Stimulated activated effector memory CD8-positive, alpha-beta T cell treated with anti-CD3 and anti-CD28 coated beads, Interleukin-12 subunit alpha, Interleukin-12 subunit beta, amount 100 ng/mL, for 72 hours (primary cell): ENCODE measurements at places on chromosomes 4 and X.

DNA sequence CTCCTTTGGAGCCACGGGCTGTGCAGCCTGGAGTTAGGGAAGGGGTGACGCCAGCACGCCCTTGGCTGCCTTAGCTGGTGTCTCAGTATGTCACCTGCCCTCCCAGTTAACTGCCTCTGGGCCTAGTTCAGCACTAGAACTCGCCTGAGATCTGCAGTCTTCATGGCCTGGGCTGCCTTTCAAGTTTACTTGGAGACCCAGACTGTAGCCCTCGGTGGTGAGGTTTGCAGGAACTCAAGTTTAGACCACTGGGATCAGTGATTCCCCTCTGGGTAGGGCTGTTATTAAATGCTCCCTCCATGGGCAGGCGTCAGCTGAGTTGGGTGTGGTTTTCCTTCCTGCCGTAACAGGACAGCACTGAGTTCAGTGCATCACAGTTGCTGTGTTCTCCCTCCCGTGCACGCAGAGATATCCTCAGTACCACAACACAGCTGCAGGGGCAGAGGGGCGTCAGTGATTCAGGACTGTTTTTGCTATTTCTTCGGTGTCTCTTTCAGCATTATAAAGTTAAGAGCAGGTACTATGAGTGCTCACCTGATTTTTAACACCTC, 30.5 kb downstream of the PLAC8 start:
- peak; percentile 60 for DNase-seq

GRCh38 chrX:16664626-16665025, 14.7 kb downstream of the S100G start:
- no peak for DNase-seq

DNA sequence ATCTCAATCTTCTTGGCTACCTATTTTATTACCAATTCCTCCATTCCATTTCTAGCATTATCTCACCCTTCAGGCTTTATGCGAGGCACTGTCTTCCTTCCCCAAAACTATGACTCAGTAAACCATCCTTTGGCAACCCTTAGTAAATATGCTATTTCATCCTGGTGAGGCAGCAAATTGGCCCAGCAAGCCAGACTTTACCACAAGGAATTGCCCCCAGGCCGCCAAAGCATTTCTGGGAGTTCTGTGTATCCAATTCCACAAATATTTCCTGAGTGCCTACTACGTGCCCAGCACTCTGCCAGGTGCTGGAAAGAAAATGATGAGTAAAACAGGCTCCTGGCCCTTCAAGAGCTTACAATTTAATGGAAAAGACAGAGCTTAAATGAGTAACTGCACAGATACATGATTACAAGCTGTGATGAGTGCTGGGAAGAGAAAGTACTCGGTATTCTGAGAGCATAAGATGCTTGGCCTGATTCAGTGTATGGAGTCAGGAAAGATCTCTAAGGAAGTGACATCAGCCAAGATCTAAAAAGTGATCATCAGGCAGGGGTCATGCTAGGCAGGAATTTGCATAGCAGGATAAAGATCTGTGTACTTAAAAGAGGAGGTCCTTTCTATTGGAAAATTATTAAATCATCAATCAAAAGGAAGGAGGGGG, 193.8 kb downstream of the ADAMTS3 start:
- no peak for DNase-seq

- no peak for DNase-seq
Measured at GRCh38 chr4:74619931-74620702, 174.2 kb downstream of the BTC start.

- no peak for DNase-seq
Measured at GRCh38 chrX:123049071-123049625, 134.9 kb upstream of the GRIA3 start.

DNA sequence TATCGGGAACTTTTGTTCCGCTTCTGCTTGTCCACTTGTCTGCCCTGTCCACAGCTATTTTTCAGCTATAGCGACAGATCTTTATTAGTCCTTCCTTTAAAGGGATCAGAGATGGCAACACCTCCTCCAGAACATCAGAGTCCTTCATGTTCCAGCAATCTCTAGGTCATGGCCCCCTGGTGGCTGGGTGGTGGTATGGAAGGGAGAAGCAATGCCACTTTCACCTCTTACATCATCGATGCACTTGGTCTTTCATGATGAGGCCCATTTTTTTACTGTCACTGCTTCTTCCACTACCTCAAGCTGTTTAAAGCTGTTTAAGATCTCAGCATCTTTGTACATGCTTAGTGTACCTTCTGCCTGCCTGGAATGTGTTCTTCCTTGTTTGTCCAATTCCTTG, 106.7 kb downstream of the ARHGAP6 start:
- peak; percentile 2 for DNase-seq

DNA sequence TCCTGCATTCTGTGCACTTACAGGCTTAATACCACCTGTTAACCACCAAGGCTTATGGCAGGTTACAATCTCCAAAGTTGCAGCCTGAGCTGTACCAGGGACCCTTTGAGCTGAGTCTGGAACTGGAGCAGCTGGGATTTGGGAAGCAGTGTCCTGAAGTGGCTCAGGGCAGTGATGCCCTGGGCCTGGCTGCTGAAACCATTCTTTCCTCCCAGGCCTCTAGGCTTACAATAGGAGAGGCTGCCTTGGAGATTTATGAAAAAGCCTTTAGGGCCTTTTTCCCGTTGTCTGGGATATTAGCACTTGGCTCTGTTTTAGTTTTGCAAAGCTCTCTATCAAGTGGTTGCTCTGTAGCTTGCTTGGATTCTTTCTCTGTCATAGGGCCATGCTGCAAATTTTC, 154.3 kb upstream of the CASK start:
- DNase-seq, result no peak

DNA sequence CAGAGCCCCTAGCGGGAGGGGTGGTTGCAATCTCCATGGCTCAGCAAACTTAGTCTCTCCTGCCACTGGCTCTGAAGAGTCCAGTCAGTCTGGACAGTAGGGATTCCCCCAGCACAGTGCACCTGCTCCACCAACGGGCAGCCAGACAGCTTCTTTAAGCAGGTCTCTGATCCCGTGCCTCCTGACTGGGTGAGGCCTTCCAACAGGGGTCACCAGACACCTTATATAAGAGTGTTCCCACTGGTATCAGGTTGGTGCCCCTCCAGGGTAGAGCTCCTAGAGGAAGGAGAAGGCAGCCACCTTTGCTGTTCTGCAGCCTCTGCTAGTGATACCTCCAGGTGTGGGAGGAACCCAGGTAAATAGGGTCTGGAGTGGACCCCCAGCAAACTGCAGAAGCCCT, 1393.4 kb downstream of the STIM2 start:
- DNase-seq, result no peak

DNA sequence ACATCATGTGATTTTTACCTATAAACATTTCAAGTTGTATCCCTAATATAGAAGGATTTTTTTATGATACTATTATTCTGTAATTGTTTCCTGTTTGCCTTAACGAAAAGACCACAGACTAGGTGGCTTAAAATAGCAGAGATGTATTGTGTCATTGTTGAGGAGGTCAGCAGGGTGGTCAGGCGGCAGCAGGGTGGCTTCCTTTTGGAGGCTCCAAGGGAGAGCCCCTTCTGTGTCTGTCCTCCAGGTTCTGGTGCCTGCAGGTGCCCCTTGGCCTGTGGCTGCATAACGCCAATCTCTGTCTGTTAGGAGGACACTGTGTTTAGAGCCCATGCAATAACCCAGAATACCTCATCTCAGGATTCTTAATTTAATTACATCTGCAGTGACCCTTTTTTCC, 118.1 kb downstream of the TBL1X start:
- DNase-seq, result no peak

GRCh38 chr4:40562681-40563080, 67.0 kb downstream of the RBM47 start:
- no peak for DNase-seq

DNA sequence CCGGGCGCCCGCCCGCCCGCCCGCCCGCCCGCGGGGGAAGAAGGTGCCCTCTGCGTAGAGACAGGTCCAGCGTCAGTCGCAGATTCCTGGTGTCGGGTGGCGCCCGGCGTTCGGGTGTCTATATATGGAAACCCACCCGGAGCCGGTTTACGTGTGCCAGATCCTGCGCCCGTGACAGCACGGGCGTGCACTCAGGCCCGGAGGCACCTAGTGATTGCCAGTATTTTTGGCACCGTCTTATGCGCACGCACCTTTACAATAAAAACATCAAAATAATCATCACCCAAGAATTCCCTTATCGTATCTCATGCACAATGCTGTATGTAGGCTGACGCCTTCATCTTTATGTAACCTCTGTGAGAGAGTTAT, 519 bp downstream of the SLC25A4 start:
- peak; percentile 59 for DNase-seq

DNA sequence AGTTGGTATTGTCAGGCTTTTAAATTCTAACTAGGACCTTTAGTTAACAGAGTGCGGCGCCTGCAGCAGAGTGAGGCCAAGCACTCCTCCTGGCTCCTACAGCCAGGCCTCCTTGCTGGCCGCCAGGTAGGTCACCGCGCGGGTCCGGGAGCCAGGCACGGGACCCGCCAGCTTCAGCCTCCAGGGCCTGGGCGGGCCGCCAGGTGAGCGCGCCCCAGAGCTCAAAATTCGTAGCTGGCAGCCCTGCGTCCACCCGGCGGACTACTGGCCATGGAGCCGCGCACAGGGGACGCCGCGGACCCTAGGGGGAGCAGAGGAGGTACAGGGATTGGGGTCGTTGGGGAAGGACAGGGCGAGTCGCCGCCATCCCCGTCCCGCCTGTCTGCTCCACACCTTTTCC, at the start of gene MAGIX:
MAGIX (plus strand) TSS at position 139 of the 400 bp plus-strand sequence; CDS start at position 271, 132 bp downstream.
- no peak for DNase-seq

- no peak for DNase-seq
Measured at GRCh38 chr4:21952549-21952948, 4.0 kb upstream of the KCNIP4 start.

- DNase-seq, result no peak
Measured at GRCh38 chr4:100938698-100939097, 408.6 kb downstream of the PPP3CA start.

DNA sequence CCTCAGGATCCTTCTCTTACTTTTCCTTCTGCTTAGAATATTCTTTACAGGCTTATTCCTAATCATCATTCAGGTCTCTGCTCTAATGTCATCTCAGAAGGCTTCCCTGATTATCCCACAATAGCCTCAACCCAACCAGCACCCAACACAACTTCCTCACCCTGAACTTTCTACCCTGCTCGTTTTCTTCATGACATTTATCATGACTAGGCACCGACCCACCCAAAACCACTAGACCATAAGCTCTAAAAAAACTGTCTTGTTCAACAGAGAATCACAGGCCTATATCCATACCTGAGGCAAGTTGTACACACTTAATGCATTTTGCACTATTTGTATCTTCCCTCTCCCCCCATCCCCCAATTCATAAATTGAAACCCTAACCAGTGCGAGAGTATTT, 95.3 kb downstream of the SH3RF1 start:
- DNase-seq, result no peak

GRCh38 chrX:114797494-114797893, 213.6 kb downstream of the HTR2C start:
- DNase-seq, result no peak

GRCh38 chr4:120964596-120964995, 42.1 kb upstream of the PRDM5 start:
- DNase-seq, result no peak

GRCh38 chrX:84415140-84415539, 87.1 kb downstream of the HDX start:
- no peak for DNase-seq

GRCh38 chr4:6955261-6955911, 45.8 kb downstream of the TBC1D14 start:
- DNase-seq, result no peak

DNA sequence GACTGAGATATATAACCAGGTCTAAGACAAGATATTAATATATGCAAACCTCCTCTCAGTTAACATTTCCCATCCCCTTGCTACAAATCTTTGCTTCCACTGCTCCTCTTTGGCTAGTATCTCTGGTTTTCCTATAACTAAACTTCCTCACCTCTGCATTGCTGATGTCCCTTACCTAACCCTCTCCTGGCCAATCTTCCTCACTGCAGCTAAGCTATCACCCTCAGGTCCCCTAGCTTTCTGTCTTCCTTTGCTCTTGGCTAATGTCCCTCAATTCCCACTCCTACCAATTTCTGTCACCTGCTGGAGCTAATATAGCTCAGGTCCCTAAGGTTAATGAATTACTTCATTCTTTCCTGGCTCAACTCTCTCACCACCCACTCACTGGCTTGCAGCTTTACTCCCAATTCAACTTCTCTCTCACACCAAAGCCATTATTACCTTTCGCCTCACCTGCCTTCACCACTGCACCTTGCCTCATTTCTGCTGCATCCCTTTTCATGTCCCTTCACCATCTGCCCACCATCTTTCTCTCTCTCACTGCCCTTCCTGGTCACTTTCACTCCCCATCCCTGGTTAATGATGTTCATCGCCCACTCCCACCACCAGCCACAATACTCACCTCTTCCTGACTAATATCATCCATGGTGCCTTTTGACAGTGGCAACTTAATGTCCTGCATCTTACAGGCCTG, 26.7 kb downstream of the SMC1A start:
- DNase-seq, result no peak

- no peak for DNase-seq
Measured at GRCh38 chrX:44071847-44072551, 98.8 kb upstream of the NDP start.

DNA sequence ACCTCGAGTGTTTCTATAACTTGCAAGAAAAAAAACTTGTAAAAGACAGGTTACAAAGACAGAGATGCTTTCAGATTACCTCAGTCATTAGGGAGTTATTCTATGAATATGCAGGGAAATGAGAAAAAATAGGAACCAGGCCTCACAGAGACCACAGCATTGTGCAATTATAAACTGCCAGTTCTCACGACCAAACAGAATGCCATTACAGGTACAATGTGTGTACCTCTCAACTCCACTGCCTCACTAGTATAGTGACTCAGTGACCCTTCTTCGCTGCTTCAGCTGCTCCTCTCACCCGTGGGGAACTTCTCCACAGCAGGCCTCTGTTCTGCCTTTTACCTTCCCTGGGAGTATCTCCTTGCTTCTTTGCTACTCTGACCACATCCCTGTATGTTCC, 2.3 kb upstream of the HTATSF1 start:
- DNase-seq, result no peak

DNA sequence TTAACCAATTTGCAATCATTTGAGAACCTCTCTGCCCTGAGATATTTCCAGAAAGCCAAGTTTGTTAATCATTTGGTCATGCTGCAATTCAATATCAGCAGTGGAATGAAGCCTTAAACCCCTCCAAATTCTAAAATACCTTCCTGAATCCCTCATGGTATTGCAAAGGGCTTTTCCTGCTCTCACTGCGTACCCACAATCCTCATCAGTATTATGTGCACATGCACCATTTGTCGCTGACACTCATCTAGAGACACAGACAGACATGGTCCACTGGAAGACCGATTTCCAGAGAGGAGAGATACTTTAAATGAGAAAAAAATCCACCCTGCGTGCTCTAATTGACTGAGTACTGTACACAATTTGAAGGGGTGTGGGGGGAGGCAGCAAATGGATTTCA, 104.4 kb downstream of the GPC3 start:
- no peak for DNase-seq

- DNase-seq, result no peak
Measured at GRCh38 chrX:12372111-12372510, 233.8 kb downstream of the FRMPD4 start.
